ENCODE measurements at places on chromosomes 1 and 21.

GRCh38 chr21:16013570-16013969, 283.8 kb downstream of the USP25 start:
- DNase-seq: no peak

- DNase-seq: no peak
Observed at GRCh38 chr1:114208714-114209113, 55.0 kb upstream of the SYT6 start.

- peak; percentile 44 for DNase-seq
Observed at GRCh38 chr21:45555557-45556301, 13.5 kb upstream of the SLC19A1 start.

DNA sequence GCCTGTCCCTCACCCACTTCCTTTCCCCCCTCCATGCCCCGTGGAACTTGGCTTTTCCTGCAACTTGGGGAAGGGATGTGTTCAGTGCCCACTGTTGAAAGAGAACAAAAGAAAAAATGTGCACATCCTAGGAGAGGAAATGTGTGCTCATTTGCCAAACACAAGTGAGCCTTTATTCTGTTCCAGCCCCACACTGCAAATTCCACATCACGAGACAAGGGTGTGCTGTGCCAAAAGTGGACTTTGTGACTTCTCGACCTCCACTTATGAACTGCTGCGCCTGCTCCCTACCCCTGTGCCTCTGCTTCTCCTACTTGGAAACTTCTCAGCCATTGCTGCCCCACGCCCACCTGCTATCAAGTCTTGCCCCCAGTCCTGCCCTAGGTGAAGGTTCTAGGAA, 97.0 kb upstream of the GRIK3 start:
- DNase-seq: no peak

- DNase-seq: no peak
Observed at GRCh38 chr1:222769181-222769580, 32.2 kb downstream of the FAM177B start.

DNA sequence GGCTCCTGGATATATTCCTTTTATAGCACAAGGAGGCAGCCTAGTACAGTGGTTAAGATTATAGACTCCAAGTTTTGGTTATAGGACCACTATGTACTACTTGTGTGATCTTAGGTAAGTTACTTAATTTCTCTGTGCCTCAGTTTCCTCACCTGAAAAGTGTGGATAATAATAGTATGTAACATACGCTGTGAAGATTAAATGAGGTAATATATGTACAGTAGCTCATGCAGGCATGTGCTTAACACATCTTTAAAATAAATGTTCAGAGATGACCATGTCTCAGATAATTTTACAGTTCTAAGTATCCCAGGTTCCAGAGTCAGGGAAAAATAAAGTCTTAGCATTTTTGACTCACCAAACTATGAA, 55.7 kb upstream of the TRABD2B start:
- no peak for DNase-seq

GRCh38 chr1:78275906-78276685, 214.7 kb upstream of the PTGFR start:
- DNase-seq: no peak

- no peak for DNase-seq
Observed at GRCh38 chr21:34794686-34795085, 125.9 kb downstream of the CLIC6 start.

GRCh38 chr1:196442366-196442765, 165.9 kb downstream of the KCNT2 start:
- DNase-seq: no peak

DNA sequence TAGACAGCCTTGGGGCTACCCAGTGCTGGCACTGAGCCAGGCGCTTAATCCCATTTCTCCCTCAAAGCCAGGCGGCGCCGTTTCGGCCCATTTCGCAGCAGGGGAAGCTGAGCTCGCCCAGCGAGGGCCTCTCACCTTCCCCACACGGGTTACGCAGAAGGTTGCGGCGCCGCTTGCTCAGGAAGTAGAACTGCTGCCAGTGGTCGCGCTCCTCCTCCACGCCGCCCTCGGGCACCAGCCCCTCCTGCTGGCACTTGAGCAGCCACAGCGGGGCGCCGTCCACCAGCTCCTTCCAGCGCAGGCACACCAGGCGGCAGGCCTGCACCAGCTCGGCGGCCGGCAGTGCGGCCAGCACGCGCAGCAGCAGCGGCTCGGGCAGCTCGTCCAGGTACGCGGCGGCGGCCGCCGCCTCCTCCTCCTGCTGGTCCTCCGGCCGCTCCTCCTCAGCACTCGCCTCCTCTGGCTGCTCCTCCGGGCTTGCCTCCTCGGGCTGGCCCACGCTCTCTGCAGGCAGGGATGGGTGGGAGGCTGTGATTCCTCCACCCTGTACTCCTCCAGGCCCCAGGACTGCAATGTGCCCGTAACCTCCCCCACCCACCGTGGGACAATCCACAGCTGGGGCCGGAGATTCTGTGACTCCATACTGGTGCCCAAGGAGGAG, 3.8 kb downstream of the FBXO2 start:
- peak; percentile 13 for DNase-seq

DNA sequence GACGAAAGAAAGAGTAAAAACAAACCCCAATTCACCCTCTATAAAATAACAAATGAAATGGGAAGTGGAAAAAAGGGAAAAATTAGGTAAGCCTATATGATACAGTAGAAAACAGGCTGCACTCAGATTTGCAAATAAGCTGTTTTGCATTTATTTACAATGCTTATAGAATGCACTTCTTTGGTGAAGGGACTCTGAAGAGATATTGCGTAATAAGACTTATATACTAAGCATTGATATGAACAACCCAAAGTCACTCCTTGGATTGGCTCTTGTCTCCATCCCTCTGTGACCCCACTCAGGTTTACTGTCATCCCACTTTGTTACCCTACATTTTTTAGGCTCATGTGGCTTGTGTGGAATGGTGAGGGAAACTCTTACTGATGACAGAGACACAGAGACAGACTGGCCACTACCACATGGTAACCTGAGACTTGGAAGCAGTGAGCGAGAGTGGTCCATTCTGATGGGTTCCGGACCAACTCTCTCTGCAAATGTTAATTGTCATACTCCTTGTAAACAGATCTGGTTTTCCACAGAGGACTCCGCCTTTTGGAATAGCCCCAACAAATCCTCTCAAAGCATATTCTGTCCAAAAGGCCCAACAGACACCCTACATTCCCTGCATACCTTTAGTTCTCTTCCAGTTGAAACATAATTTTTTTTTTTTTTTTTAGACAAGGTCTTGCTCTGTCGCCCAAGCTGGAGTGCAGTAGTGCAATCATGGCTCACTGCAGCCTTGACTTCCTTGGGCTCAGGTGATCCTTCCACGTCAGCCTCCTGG, 11.0 kb downstream of the GSTM5 start:
- DNase-seq: no peak

GRCh38 chr1:67801903-67802302, 31.4 kb downstream of the GNG12 start:
- no peak for DNase-seq

DNA sequence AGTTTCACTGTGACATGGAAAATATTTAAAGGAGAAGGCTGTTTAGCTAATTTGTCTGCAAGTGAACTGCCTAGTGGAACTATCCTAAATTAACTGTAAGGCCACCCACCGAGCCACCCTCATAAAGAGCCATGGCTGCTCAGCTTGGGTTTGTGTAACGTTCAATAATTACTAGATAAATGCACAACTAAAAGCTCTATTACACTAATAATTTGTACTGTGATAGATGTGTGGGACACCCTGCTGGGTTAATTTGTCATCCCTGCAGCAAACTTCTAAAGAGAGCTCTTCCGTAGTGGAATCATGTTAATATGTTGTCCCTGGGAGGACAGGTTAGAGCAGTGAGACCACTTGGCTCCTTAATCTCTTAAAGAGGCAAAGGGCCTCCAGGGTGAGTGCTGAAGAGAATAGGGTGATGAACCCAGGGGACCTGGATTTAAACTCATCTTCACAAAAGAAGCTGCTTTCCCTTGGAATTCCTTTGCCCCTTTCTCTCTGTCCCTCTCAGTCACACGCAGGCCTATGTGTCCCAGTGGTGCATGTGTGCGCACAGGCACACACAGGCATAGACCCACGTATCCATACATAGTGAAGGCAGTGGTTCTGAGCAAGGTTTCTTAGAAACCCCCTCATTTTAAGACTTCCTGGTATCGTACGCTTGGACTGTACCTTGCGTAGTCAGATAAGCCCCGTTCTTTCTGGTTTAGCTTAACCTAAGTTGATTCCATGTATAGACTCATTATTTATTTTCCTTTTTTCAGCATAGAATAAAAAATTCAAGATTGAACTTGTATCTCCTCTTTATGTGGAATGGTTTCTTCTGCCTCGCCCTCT, 310.3 kb downstream of the NFIA start:
- no peak for DNase-seq

DNA sequence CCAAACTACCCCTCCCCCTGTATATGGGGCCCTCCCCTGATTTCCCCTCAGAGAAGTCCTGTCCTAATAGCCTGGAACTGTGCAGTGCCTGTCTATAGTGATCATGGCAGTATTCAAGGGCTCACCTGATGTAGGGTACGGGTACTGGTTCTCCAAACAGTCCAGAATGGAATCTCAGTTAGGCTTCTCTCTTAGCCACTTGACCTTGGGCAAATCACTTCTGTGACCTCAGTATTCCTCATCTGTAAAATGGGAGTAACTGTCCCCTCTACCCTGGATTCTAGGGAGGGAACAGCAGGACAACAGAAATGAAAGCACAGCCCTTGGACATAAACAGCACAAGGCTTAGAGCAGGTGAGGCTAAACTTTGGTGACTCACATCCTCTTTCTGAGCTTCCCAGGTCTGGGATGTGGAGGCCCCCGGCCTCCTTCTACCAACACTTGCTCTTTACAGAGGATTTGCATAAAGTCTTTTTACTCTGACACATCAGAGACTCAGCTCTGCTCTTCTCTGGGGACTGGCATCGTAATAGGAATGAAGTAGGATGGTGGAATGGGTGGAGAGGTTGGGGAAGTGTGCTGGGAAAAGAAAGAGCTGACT, 20.0 kb upstream of the PDZK1IP1 start:
- no peak for DNase-seq

Data from AG04450 (cell line).